Vagina (tissue), 2 donors: ENCODE measurements at places on chromosomes 16 and 17.

- DNase-seq: no peak
Observed at GRCh38 chr17:51630101-51630671, 369.8 kb downstream of the UTP18 start.

DNA sequence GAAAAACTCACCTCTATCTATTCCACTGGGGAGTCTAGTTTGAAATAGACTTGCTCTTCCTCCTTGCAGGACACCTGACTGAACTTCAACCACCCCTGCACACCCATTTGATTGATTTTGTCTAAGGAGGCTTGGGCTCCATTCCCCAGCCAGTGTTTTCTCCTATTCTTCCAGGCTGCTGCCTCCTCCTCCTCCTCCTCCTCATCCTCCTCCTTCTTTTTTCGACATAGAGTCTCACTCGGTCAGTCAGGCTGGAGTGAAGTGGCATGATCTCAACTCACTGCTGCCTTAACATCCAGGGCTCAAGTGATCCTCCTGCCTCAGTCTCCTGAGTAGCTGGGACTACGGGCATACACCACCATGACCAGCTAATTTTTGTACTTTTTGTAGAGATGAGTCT is 1.8 kb upstream of the DLX4 start:
- no peak for DNase-seq

DNA sequence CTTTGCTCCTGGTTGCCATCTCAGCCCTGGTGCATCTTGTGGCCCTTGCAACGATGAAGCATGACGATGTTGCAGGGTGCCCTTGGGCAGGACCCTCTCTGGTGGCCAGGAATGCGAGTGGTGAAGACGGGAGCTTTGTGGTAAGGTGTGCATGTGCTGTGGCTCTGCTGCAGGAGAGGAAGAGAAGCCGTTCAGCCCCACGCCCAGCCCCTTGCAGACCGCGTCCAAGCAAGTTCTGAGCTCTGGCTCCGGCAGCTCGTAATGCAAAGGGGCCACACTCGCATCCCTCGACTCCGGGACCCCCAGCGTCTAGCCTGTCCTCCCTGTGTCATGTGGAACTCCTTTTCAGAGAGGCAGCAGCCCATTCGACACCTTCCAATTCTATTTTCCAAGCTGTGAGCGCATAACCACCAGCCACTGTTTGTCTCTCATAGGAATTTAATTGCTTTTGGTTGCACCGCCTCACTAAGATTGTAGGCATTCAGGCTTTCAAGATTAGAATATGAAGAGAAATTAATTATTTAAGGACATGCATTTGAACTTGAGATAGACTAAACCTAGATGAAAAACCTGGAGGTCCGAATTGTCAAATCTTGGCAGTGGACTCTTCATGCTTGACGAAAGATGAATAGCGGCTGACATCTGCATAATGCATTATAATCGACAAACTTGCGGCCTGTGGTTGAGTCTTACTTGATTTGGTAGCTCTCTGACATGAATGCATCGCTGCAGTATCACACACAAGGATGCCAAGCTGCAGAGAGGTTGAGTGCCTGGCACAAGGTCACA is 21.1 kb upstream of the KCNG4 start:
- DNase-seq: no peak

- DNase-seq: no peak
Observed at GRCh38 chr16:82074019-82074558, 39.0 kb downstream of the HSD17B2 start.

DNA sequence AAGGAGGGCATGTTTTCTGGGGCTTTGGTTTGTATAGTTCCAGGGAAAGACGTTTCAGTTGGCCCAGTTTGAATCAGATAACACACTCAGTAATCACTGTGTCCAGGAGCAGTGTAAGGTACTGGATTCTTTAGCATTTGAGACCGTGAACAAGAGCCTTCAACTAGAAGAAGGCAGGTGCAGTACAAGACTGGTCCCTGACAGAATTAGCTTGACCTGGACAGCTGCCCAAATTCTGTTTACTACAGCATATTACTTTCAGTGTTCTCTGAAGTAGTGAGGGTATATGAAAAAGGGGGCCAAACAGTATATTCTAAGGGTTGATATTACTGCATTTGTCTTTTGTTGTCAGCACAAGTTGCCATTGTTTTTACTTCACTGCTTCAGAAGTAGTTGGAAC is 81.3 kb downstream of the COX10 start:
- DNase-seq: no peak

DNA sequence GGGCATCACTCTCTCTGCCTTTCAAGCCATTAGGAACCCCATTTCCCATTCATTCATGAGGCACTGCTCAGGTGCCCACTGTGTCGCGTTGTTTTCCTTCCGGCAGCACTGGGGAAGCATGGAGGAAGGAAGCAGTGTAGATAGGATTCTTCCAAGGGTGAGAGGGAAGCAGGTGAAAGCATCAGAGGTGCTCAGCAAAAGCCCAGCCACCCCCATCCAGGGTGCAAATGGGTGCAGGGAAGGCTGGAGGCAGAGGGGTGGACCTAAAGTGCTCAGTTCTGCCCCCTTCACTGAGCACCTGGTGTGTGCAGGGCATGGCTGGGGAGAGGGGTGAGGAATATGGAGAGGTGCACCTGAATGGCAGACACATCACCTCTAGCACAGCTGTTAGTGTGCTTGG is 3.4 kb upstream of the NXPH3 start:
- DNase-seq: no peak

DNA sequence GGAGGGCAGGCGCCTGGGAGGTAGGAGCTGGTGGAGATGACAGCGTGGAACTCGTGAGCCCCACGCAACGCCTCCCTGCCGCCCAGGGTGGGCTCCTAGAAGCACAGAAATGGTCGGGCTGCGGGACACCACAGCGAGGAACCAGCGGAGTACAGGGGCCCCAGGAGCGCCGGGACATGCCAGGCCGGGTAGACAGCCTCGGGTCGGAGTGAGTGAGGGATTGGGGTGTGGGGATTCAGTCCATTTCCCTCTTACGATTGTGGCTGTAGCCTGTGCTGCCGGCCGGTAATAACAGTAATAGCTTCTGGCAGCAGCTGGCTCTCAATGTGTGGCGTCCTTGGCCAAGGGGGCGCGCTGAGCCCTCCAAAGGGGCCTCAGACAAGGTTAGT is 12.2 kb upstream of the CES3 start:
- DNase-seq: no peak
